ENCODE measurements at places on chromosomes 1 and 21. TPM values are rescaled to one million over a fixed set of nuclear protein-coding genes. Genes with fewer than 3 reads are reported as not detected.

GRCh38 chr1:101245246-101245927 lies 8.6 kb downstream of the S1PR1 start:
- no peak for DNase-seq

DNA sequence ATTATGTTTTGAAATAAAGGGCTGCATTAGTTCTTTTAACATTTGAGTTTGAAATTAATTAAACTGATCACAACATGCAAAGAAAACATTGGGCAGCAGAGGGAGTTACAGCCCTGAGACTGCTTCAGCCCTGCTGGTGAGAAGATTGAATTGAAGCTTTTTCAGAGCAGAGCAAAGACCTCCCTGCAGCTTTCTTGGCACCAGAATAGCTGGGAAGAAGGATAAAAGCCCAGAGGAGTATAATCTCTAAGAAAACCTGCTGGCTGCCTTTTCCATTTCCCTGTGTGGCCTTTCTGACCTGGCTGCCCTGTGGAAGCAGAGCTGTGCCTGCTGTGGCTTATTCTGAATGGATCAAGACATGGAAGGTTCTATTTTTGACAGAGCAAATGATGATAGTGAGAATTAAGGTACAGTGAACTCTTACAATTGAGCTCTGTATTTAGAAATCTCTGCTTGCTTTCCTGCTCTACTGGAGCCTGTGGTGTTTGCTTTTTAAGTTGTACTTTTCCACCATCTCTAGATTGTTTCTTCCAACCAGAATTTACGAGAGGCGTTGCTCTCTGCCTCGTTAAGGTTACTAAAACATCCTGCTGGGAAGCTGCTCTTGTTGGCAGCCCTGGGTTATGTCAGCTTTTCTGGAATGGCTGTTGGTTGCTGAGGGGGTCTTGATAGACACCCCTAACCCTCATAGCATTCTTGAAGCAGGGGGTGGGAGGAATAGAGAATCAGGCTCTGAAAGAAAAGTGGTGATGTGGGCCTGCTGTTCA lies 9.9 kb downstream of the SNRPE start:
- peak; percentile 86 for DNase-seq

GRCh38 chr1:2130156-2130555 lies 64.4 kb downstream of the FAAP20 start:
- DNase-seq = no peak

GRCh38 chr1:67264899-67265298 lies 42.8 kb upstream of the IL12RB2 start:
- DNase-seq = peak; percentile 57

DNA sequence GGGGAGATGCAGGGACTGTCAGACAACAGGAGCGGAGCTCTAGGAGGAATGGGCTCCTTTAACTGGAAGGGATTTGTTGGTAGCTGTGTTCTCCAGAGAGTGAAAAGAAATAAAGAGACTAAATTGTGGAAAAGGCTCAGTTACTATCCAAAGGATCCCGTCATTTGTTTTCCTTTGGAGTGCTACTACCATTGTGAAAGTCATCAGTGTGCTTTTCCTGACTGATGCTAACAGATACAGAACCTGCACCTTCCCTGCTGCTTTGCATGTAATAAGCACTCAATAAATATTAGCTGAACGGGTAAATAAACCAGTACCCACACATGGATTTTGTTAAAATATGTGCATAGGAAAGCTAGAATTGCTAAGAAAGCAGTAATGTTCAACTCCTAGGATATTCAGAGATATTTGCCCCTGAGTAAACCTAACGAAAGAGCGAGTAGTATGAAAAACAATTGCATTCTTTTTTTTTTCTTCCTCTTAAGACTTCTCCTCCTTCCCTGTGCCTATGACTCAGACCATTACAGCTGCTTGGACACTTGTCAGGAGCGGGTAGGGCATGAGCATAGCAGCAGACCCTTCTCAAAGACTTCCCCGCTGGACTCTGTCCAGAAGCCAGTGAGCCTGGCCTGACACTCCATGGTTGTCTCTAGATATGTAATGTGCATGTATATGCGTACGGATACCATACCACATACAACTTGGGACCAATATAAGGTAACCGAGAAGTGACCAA lies 41.7 kb downstream of the PTGFRN start:
- no peak for DNase-seq

DNA sequence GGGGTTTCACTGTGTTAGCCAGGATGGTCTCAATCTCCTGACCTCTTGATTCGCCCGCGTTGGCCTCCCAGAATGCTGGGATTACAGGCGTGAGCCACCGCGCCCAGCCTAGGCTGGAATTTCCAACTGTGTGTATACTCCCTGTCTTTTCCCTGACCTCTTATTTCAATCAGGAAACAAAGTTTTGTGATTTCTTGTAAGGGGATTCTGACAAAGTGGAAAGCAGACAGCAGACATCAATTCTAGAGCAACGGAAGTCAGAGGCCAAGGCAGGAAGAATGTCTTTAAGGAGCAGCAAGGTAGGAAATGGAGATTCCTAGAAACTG lies 36.0 kb upstream of the SLC44A3 start:
- no peak for DNase-seq

Gene GCSAML
- not detected for total RNA-seq

Gene GBP6
- not detected for total RNA-seq
